Aorta (tissue), 5 donors: ENCODE measurements at places on chromosomes 5 and 9. TPM values are rescaled to one million over a fixed set of nuclear protein-coding genes. Genes with fewer than 3 reads are reported as not detected.

Gene RANBP3L
- 6.3 TPM for polyA plus RNA-seq

Gene MELK
- polyA plus RNA-seq, result not detected

Gene SSNA1
- polyA plus RNA-seq, result 77.0 TPM

Gene CCIN
- 0.63 TPM for polyA plus RNA-seq

Gene SNCAIP
- polyA plus RNA-seq, result 3.6 TPM

Gene WNK2
- 2.1 TPM for polyA plus RNA-seq
